DMS79 (cell line): ENCODE measurements at places on chromosomes 11 and 22.

GRCh38 chr11:68954836-68955606 lies 25.8 kb downstream of the MRGPRD start:
- no peak for DNase-seq

DNA sequence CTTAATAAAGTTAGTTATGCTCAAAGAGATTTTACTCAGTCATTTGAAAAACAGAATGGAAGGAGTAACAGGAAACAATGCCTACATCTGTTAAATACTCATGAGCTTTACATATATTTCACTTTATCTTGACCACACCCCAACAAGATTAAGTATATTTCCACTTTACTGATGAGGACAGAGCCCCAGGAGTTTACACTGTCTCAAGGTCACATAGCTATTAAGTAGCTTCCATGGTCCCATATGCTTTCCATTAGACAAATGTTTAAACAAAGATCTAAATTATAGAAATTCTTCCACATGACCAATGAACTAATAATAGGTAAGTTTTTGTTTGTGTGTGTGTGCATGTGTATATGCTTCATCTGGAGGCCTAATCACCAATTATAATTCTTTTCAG lies 30.2 kb downstream of the MRTFA start:
- DNase-seq: no peak

GRCh38 chr11:100151944-100152343 lies 535.1 kb upstream of the ARHGAP42 start:
- no peak for DNase-seq

GRCh38 chr11:61756452-61757212 lies 4.2 kb downstream of the MYRF start:
- DNase-seq: no peak

- no peak for DNase-seq
Measured at GRCh38 chr11:31492320-31492913, 17.0 kb downstream of the IMMP1L start.

DNA sequence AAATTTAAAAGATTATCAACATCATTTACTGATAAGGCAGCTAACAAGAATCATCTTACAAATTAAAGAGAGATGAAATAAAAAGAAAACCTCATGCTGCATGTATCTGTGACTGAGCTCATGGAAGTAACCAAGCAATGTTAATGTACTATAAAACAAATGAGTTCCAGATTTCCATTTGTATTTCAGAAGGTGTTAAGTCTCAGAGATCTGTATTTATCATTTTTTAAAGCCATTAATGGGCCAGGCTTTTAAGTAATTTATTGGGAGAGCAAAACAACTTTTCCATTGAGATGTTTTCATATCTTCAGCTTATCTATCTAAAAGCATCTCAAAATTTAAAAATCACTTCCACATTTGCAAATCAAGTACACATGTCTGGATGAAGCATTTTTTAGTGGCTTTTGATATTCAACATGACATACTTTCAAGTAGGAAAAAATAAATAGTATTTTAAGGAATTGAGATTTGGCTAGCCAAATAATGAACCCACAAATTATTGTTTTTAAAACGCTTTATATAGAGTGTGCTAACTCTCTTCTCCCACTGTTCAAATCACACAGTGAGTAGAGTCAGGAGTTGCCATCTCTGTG lies 17.9 kb upstream of the BBOX1 start:
- DNase-seq: no peak

GRCh38 chr11:19828382-19829108 lies 115.9 kb downstream of the NAV2 start:
- no peak for DNase-seq
